ENCODE measurements at places on chromosomes 2 and 18.

DNA sequence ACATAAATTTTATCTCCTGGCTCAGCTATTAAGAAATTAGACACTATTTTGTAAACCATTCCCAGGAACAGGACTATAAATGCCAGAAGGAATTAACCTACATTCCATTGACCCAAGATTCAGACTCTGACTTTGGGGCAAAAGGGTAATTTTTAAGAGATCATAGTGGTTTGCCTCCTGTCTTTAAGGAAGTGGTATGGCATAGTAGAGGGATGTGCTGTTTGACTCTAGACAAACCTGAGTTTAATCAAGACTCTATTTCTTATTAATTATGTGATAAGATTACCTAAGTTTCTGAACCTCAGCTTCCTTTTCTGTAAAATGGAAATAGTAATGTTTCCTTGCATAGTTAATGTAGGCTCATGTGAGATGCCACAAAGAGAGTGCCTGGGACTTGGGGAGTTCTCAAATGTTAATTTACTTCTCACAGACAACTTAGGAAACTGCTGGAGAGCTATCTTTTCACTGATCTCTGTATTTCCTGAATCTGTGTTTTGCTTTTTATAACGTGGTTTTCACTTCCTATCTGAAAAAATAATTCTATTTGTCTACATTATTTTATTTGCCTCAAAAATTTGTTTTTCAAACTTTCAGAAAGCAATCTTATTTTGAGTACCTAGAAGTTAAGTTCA is 11.9 kb upstream of the SLC40A1 start:
- no peak for DNase-seq

GRCh38 chr2:241948901-241949735 is 79.6 kb downstream of the RTP5 start:
- DNase-seq: no peak

DNA sequence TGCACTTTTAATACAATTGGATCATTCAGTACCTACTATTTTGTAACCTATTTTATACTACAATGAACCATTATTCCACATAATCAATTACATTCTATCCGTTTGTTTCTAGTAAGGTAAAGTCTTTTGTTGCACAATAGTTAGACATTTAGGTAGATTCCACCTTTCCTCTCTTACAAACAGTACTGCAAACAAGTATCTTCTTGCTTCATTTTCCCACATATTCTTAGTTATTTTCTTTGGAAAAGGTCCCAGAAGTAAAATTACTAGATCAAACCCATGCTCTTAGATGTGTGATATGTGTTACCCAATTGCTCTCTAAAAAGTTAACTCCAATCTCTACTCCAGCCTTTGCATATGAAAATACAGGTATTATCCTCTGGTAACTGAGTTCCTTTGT is 49.6 kb downstream of the SPIRE1 start:
- no peak for DNase-seq

GRCh38 chr2:3377279-3377611 is 373 bp downstream of the EIPR1 start:
- DNase-seq: no peak

GRCh38 chr2:217332866-217333265 is 473.0 kb upstream of the TNP1 start:
- no peak for DNase-seq

GRCh38 chr2:152452256-152452973 is 117.4 kb downstream of the FMNL2 start:
- no peak for DNase-seq

DNA sequence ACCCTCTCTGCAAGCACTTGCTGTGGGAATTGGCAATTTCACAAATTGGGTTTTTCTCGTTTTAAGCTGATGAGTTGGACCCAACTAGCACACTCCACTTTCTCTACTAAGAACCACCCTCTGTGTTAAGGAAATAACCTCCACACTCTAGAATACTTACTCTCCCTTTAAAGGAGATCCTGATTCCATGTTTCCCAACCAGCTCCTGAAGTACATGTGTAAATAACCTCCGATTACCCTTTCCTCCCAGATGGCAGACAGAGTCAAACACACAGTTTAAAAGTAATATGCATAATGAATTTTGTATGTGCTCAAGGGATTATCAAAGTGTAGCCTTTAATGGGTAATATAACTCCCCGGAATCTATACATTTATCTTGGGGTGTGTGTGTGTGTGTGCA is 171.3 kb upstream of the OSR1 start:
- no peak for DNase-seq

DNA sequence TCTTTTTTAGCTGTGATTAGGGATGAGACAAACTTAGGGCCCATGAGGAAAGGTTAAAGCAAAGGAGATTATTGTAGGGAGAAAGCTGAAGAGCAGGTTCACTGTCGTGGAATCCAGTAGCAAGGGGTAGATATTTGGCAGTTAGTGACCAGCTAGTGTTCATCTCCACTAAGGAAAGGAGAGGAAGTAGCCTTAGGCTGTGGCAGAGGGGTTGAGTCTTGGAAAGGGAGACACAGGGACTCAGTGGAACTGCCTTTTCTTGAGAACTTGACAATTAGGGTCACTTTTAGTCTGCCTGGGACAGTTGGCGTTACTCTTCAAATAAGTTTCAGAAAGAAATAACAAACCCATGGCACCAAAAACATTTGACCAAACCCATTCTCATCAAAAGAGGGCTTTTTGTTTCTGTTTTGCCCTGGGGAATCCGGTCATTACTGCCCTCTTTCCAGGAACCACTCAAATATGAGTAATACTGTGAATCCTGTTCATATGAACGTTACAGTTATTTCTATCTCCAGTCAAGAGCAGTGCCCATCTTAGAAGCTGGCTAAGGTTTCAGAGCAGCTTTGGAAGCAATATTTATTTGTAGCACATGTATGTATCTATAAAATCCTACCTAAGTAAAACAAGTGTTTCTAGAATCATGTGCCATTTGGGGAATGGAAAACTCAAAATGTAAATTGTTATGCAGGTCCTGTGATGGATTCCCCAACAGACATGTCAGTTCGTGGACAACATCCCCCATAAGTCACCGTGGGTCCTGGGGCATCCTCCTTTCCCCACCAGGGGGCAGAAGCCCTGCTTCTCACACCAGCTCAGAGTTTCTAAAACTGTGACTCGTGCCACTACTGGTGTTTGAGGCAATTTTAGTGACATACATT is 77.3 kb upstream of the PHLPP1 start:
- no peak for DNase-seq

- DNase-seq: no peak
Measured at GRCh38 chr2:12050396-12050795, 304.0 kb downstream of the LPIN1 start.

- no peak for DNase-seq
Measured at GRCh38 chr2:21981127-21981526, 857.4 kb downstream of the TDRD15 start.

Measured in breast epithelium (tissue), 4 donors.